ENCODE measurements at places on chromosomes 2 and 18. TPM values are rescaled to one million over a fixed set of nuclear protein-coding genes. Genes with fewer than 3 reads are reported as not detected.

GRCh38 chr2:109193807-109194619, 65.0 kb downstream of the SH3RF3 start:
- DNase-seq = no peak

Gene ANKRD29
- 26.3 TPM for total RNA-seq

Gene CCDC68
- total RNA-seq = 6.6 TPM

Gene LYG1
- 1.5 TPM for total RNA-seq

Measured in dorsolateral prefrontal cortex (tissue), 122 donors.